ENCODE measurements at places on chromosomes 4 and X. TPM values are rescaled to one million over a fixed set of nuclear protein-coding genes. Genes with fewer than 3 reads are reported as not detected.

GRCh38 chr4:139692309-139693012, 26.8 kb downstream of the MGST2 start:
- DNase-seq = no peak

BANK1 gene
- 1.3 TPM for polyA plus RNA-seq

DNA sequence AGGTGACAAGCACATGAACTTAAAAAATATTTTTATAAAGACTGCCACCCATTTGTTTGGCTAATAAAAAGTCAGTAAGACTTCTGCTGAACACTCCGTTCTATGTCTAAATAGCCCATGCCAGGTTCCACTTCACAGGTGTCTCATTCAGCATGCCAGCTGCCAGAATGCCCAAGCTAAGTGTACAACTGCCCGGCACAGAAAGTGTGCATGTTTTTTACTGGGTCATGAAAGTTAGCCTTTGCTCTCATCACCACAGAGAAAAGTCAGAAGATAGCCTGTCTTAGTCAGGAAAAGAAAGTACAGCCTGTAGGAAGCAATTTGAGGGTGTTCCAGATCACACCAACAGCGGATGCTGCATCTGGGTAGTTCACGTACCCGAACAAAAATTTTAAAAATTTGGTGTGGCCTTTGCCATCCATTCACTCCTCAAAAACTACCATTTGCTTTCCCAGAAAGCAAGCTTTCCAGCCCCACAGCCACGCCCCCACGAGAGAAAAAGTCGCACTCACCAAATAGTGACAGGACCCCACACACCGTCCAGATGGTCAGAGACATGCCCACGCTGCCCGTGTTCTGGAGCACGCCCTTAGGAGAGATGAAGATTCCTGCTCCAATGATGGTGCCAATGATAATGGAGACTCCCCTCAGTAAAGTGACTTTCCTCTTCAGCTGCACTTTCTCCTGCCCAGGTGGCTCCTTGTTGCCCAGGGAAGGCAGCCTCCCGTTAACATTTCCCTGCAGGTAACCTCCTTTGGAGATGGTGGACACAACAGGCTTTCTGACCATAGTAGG, 671 bp downstream of the SLC7A11 start:
- DNase-seq = no peak

LIMCH1 gene
- polyA plus RNA-seq = not detected

GRCh38 chrX:136061286-136061685, 76.1 kb downstream of the SLC9A6 start:
- DNase-seq = no peak

GRCh38 chr4:164779811-164780216, 25.9 kb downstream of the SMIM31 start:
- no peak for DNase-seq

- DNase-seq = no peak
Observed at GRCh38 chr4:114857831-114858230, 255.6 kb downstream of the NDST4 start.

All from immature natural killer cell (primary cell).